ENCODE measurements at places on chromosomes 12 and 14.

DNA sequence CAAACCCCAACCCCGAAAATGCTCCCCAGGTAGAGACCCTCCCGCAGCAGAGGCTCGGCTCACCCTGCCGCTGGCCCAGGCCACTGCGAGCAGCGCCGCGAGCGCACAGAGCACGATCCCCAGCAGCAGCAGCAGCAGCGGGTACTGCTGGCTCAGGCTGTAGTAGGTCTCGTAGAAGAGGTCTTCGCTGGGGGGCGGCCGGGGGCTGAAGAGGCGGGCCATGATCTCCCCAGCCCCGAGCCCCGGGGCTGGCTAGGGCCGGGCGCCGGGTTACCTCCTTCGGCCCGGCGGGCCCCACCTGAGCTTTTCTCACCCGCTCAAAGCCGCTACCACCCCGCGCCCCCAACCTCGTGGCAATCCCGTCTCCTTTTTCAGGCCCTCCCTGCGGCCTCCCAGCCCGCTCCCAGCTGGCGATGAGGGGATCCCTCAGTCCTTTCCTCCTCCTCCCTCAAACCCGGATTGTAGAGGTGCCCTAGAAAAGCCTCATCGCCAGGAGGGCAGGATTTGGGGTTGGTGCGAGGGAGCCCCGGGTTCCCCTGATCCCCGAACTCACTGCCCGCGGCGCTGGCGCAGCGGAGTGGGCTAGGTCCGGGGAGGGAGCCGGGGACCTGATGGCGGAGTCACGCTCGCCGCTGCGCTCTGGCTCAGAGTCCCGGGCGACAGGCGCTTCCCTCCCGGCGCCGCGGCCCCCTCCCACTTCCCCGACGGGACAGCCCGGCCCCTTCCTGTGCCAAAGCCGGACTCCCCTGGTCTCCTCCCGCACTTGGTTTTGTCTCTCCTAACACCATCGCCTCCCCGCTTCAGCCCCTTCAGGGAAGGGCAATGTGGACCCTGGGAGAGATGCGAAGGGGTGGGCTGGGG is at the start of gene ADCY4:
TSS of gene ADCY4 (minus strand) at position 641 of the 861 bp plus-strand sequence. CDS start at position 222, 419 bp downstream.
- DNase-seq: no peak

DNA sequence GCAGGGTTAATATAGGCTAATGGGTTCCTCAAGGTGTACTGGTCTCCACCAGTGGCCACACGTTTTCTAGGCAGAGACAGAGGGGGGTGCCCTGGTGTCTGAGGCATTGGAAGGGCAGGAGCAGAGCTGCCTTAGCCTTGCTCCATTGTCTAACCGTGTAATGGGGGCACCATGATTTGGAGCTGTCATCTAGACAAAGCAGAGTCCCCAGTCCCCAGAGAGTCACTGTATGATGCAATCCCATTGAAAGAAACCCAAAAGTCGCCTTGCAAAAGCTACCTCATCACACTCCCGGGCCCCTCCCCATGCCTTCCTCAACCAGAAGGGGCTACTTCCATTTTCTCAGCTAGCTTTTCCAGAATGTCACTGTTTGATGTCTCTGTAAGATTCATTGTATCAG is 487.1 kb downstream of the AACS start:
- no peak for DNase-seq

GRCh38 chr14:101286271-101287018 is 274.9 kb upstream of the DIO3 start:
- DNase-seq: no peak

GRCh38 chr12:31444736-31445135 is 118.8 kb upstream of the SINHCAF start:
- DNase-seq: no peak

DNA sequence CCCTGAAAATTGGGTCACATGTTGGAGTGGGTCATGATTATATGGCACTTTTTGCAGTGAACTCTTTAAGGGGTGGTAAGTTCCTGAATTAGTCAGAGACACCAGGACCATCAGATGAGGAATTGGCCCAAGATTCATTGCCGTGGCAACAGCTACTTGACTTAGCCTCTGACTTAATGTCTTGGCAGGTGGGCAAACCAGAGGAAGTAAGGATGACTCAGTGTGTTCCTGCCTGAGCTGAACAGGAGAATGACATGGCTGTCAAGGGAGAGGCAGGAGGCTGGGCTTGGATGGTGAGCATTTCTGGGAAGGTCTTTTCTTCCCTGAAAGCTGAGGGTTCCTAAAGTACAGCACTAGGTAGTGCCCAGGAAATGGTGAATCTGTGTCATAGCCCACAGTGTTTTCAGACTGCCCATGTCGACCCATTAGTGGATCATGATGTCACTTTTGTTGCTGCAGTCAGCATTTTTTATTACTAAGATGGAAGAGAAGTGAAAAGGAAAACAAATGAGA is 170.1 kb upstream of the PWP1 start:
- peak; percentile 95 for DNase-seq

- DNase-seq: peak; percentile 64
These were observed 34.4 kb upstream of the SYCP3 start for GRCh38 chr12:101773650-101774162.

DNA sequence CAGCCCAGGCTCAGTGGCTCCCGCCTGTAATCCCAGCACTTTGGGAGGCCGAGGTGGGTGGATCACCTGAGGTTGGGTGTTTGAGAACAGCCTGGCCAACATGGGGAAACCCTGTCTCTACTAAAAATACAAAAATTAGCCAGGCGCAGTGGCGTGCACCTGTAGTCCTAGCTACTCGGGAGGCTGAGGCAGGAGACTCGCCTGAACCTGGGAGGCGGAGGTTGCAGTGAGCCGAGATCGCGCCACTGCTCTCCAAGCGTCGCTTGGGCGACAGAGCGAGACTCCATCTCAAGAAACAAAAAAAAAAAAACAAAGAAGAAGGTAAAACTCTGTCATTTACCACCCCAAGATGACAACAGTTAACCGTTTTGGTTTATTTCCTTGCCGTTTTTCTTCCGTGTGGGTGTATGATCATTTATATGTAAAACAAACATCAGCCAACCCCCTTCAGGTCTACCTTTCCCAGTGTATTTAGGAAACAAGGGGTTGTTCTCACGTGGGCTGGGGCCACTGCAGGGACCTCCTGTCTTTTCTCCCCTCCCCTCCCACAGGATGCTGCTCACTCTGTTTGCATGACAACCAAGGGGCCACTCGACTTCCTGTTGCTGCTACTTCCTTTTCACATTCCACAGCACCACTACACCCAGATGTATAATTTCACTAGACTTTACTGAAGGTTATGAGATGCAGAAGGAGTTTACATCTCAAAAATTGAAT is 13.6 kb downstream of the TTC9 start:
- no peak for DNase-seq

GRCh38 chr12:103272949-103273348 is 222.8 kb downstream of the C12orf42 start:
- DNase-seq: peak; percentile 5

GRCh38 chr12:89992668-89993451 is 284.2 kb upstream of the ATP2B1 start:
- DNase-seq: no peak

GRCh38 chr12:107271523-107271922 is 178.2 kb upstream of the CRY1 start:
- DNase-seq: no peak

GRCh38 chr12:58413794-58414193 is 472.4 kb downstream of the ATP23 start:
- DNase-seq: no peak

- DNase-seq: no peak
These were observed 370.3 kb downstream of the SLC6A15 start for GRCh38 chr12:84542289-84542688.

DNA sequence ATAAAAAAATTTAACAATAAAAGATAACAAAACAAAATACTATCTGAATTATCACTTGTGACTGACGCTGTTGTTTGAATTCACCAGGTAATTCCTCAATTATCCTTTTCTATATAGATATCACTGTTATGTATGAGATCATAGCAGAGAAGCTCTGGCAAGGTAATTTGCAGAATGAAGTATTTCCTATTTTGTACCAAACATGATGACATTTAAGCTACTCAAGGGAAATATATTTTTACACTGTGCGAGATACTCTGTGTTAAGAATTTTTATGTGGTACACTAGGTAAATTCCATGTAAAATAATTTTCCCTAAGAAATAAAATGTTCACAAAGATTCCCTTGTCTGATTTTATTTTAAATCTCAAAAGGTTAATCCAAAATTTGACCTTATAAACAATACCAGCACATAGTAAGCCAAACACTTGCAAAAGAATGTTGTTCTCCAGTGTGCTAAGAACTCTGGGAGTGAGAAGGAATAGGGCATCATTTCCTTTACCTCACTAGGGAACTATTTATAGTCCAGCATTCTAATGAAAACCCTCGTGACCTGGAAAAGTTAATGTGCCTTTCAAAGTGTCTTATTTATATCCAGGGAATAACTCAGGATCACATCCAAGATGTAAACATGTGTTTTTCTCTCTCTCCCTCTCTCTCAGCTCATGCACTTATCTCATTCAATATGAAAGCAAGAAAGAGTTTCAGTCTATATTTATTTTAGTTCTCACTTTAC is 115.2 kb upstream of the RAP1B start:
- no peak for DNase-seq

DNA sequence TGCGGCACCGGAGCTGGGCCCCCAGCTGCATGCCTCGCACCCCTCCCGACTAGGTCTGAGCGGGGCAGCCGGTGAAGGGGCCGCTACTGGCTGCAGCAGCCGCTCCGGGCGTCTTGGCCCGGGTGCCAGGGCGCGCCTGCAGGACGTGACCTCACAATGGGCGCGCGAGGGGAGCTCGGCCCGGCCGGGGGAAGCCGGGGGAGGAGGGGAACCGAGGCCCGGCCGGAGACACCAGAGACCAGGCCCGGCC is 353 bp downstream of the BAG5 start:
- peak; percentile 53 for DNase-seq

- no peak for DNase-seq
These were observed 16.4 kb upstream of the MED13L start for GRCh38 chr12:116293687-116294453.

- DNase-seq: peak; percentile 91
These were observed 189.6 kb downstream of the DUSP6 start for GRCh38 chr12:89162589-89163261.

DNA sequence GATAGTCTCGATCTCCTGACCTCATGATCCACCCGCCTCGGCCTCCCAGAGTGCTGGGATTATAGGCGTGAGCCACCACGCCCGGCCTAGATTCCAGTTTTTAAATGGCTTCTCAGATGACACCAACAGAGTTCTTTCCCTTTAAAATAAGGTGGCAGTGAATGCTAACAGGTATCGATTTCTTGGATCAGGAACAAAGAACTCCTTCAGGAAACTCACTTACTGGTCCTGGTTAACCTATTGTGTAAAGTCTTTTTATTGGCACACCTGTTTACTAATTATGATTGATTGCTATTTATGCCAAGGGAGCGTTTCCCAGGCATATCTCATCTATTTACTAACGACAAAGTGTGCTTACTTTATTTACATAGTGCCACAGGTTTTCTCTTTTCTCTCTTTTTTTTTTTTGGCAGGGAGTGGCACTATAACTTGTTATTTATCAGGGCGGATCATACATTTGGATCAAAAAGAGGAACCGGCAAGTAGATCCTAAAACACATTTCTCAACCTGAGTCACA is 89.7 kb downstream of the GLT1D1 start:
- DNase-seq: no peak

- DNase-seq: no peak
These were observed 657 bp downstream of the CBLN3 start for GRCh38 chr14:24428628-24429394.

GRCh38 chr12:96172981-96173380 is 21.2 kb upstream of the ELK3 start:
- DNase-seq: no peak

- no peak for DNase-seq
These were observed 989 bp upstream of the DRAM1 start for GRCh38 chr12:101876322-101876860.

GRCh38 chr14:74937171-74937570 is 14.1 kb upstream of the RPS6KL1 start:
- no peak for DNase-seq

- DNase-seq: no peak
These were observed 62.7 kb downstream of the C2CD5 start for GRCh38 chr12:22481547-22482104.

GRCh38 chr12:91185421-91185820 is 2.8 kb upstream of the DCN start:
- DNase-seq: no peak

DNA sequence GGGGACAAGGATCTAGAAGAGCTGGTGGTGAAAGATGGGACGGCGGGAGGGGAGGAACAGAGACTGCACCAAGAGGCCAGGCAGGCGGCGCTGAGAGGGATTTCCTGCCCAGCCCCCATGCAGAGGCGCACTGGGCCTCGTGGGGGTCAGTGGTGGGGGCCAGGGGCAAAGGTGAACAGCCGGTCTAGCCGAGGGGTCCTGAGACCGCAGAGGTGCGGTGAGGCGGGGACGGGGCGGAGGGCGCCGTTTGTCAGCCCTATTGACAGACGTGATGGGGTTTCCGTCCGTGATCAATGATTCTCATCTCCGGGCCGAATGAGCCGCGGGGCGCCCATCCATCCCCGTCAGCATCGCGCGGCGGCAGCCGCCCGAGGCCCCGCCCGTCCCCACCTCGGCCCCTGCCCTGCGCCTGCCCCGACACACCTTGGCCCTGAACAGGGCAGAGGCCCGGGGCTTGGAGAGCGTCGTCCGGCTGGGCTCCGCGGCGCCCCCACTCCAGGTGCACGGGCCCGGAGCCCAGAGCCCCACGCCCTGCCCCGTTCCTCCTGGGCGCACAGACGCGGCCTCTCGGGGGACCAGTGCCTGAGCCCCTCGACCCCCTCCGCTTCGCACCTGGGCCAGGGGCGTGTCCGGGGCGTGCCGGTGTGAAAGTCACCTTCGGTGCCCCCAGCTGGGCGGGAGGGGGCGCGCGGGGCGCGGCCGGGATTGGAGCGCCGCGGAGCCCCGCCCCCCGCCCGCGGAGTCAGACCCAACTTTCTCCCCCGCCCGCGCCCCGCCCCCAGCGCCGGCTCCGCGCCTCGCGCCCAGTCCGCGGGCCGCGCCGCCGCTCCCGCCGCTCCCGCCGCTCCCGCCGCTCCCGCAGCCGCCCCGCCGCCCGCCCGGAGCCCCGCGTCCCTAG is at the start of gene NXPH4:
TSS of gene NXPH4 (plus strand) at position 781 of the 898 bp plus-strand sequence. CDS start 176 bp downstream, outside the sequence.
- no peak for DNase-seq
